ENCODE measurements at places on chromosomes 6 and 20.

- no peak for DNase-seq
Measured at GRCh38 chr6:169982461-169983386, 231.3 kb downstream of the ERMARD start.

- no peak for DNase-seq
Measured at GRCh38 chr20:51884561-51884960, 82.2 kb upstream of the SALL4 start.

DNA sequence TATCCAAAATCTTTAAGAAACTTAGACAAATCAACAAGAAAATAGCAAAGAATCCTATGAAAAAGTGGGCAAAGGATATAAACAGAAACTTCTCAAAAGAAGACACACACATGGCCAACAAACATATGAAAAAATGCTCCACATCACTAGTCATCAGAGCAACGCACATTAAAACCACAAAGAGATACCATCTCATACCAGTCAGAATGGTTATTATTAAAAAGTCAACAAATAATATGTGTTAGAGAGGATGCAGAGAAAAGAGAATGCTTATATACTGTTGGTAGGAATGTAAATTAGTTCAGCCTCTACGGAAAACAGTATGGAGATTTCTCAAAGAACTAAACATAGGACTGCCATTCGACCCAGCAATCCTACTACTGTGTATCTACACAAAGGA is 212.0 kb upstream of the DTNBP1 start:
- DNase-seq = no peak

DNA sequence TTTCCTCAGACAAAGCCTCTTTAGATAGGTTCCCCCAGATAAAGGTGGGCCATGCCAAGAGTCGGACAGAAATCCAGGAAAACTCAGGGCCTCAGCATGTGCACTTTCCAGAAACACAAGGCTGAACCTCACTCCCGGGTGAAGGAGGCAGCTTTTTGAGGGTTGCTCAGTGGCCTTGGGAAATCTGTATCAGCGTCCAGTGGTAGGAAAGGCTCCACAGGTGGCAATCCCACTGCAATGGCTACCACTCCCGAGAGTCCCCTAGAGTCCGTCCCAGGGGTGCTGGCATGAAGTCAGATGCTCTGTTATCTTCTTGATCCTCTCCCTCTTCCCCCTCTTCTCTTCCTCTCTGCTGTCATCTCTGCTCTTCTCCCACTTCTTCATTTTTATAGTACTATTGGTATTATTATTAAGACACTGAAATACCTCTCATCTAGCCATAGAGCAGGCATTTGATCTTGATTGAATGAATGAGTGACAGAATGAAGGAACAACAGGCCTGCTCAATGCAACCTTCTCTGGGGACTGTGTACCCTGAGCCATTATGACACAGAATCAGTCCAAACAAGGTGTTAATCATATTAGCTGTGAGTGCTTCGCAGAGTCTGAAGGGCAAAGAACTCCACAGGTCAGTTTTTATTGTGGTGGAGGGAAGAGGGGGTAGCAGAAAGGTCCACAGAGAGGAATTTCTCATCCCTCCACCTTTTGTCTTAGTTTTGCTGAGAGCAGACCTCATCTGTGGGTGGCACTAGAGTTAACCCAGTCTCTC is 13.3 kb downstream of the SLC22A1 start:
- no peak for DNase-seq

- no peak for DNase-seq
Measured at GRCh38 chr20:47338131-47338628, 18.3 kb downstream of the ZMYND8 start.

- DNase-seq = no peak
Measured at GRCh38 chr6:35512740-35513139, at the start of gene TULP1. Gene TULP1 (minus strand): TSS chr6:35512896. CDS start chr6:35512858, 38 bp downstream.

- no peak for DNase-seq
Measured at GRCh38 chr6:30727920-30728553, 7.9 kb downstream of the TUBB start.

- DNase-seq = no peak
Measured at GRCh38 chr6:4676016-4676415, 100.2 kb upstream of the CDYL start.

DNA sequence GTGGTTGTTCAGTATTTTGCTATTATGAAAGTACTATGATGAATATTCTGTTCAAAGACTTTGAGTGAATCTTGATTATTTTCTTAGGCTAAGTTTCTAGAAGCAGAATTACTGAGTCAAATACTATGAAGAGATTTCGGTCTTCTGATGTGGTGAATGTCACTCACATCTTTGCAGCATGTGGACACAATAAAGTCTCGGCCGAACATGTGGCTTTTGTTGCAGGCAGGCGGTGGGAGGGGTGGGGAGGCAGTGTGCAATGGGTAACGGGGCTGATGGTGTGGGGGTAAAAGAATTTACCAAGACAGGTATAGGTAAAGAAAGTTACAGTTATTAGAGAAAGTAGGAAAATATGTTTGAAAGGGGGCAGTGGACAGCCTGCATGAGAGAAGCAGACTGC is 156.4 kb upstream of the DTNBP1 start:
- DNase-seq = no peak

DNA sequence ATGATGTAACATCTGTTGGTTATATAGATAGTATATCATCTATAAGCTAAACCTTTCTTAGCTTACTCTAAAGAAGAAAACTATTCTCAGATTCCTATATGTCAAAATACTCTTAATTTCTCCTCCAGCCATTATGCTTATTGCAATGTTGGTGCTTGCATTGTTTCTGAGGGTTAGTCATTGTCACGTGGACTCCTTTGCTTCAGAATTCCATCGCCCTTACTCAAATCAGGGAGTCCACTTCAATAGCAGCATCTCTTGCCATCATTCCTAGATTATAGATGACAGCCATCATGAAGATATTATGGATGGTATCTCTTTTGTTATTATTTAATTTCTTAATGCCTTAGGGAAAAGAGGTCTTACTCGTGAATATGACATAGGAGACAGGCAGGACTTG is 776.1 kb downstream of the TENT5A start:
- DNase-seq = no peak

- DNase-seq = no peak
Measured at GRCh38 chr6:22880686-22881433, 311.5 kb downstream of the HDGFL1 start.

- no peak for DNase-seq
Measured at GRCh38 chr6:160756871-160757270, 54.8 kb downstream of the PLG start.

GRCh38 chr20:34061695-34062094 is 50.3 kb downstream of the EIF2S2 start:
- no peak for DNase-seq

DNA sequence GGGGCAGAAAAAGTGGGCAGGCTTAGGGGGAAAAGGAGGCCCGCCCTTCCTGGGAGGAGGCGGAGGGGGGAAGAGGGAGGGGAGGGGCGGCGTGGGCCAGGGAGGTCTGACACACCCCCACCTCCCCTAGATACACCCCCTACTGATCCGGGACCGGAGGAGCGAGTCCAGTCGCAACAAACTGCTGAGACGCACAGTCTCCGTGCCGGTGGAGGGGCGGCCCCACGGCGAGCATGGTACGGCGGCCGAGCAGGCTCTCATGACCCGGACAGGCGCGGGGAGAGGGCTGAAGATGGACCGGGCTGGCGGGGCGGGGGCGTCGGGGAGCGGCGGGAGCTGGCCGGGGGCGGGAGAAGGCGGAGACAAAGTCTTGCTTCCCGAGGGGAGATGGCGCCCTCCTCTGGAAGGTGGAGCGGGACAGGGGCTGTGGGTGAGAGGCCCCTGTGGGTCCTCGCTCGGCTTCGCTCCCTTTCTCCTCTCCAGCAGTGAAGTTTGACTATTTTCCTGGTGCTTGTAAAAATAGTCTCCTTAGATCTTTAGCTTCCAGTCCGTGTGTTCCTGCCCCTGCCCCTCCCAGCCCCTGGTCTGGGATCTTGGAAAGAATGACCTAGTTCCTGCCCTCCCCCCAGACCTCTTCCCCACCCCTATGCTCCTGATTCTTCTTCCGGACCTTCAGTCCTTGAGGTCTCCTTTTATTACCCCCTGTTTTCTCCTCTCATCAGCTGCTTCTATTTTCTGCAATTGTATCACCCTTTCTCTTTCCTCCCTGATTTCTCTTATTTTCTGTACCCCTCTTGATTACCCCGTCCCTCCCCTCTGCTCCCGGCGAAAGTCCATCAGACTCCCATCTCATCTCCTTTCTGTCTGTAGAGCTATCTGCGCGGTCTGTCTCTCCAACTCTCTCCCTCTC is 6.1 kb downstream of the SYNGAP1 start:
- peak; percentile 79 for DNase-seq

GRCh38 chr6:33314515-33314942 is 651 bp upstream of the TAPBP start:
- peak; percentile 81 for DNase-seq

DNA sequence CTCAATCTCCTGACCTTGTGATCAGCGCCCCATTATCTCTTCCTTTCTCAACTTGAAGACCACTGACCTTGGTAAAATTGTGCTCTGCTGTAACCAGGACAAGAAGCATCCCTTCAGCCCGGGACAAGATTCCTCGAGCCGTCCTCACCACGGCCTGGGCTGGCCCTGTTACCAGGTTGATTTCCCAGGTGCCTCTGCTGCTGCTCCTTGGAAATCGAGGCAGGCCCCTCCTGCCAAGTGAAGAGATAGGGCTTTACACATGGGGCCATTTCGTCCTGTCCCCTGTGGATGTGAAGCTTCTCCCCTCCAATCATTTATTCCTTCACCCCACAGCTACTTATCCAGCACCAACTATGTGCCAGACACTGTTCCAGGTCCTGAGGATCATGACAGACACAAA is 21.5 kb downstream of the RAB44 start:
- no peak for DNase-seq

DNA sequence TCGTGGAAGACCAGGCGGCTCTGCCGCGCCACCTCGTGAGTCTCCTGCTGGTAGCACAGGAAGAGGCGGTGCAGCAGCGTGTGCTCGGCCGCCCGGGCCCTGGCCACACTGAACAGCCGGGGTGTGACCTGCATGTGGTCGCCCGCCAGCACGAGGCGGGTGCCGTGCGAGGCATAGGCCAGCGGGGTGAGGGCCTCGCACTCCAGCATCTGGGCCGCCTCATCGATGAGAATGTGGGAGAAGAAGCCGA is 7.0 kb downstream of the HELZ2 start:
- no peak for DNase-seq

GRCh38 chr6:68760941-68761676 is 126.0 kb downstream of the ADGRB3 start:
- DNase-seq = no peak

GRCh38 chr6:760982-761955 is 68.3 kb upstream of the EXOC2 start:
- DNase-seq = no peak

GRCh38 chr20:57313230-57313629 is 16.4 kb upstream of the SPO11 start:
- DNase-seq = no peak

DNA sequence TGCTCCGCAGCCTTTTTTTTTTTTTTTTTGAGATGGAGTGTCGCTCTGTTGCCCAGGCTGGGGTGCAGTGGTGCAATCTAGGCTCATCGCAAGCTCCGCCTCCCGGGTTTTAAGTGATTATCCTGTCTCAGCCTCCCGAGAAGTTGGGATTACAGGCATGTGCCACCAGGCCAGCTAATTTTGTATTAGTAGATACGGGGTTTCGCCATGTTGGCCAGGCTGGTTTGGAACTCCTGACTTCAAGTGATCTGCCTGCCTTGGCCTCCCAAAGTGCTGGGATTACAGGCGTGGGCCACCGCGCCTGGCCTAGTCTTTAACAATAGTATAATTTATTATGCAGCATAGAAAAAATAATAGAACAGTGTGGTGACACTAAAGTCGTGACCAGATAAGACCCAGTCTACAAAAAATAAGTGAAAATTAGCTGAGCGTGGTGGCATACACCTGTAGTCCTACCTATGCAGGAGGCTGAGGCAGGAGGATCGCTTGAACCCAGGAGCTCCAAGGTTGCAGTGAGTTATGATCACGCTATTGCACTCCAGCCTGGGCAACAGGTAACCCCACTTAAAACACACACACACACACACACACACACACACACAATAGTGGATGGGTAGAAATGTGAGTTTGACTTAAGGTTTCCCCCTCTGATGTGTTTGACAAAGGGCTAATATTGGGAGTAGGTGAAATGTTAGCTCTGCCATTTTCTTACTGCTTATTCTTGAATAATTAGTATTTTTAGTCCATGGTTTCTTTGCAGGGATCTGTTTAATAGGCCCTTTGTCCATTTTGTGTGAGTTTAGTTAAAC is 6.5 kb downstream of the PIM1 start:
- DNase-seq = no peak

DNA sequence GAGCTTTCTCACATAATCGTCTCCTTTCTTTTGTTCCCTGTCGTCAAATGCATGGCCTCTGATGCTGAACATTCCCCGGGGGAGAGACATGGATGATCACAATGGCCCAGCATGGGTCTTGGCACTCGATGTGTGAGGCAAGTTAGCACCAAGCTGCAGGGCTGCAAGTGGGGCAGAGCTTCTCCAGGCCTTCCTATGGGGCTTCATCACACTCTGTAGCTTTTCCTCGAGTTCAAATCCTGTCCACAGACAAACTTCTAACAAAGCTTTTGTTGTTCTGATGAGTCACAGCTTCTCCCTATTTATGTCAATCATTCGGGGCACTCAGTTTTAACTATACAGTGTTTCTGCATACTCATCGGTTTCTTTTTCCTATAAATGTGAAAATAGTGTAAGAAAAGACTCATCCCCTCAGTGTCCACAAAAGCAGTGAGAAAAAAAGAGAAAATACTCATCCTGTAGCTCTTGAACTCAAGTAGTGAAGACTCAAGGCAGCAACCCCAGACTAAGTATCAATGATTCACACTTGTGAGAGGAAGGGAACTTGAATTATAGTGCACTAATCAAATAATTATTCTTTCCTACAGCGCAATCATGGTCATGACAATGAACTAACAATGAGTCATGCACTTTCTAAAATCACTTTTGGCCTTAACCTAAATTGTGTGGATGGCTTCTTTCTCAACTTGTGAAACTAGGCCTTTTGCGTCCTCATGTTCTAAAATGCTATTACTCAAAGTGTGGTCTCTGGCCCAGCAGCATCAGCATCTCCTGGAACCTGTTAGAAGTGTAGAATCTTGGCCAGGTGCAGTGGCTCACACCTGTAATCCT is 68.4 kb upstream of the NOX3 start:
- no peak for DNase-seq

DNA sequence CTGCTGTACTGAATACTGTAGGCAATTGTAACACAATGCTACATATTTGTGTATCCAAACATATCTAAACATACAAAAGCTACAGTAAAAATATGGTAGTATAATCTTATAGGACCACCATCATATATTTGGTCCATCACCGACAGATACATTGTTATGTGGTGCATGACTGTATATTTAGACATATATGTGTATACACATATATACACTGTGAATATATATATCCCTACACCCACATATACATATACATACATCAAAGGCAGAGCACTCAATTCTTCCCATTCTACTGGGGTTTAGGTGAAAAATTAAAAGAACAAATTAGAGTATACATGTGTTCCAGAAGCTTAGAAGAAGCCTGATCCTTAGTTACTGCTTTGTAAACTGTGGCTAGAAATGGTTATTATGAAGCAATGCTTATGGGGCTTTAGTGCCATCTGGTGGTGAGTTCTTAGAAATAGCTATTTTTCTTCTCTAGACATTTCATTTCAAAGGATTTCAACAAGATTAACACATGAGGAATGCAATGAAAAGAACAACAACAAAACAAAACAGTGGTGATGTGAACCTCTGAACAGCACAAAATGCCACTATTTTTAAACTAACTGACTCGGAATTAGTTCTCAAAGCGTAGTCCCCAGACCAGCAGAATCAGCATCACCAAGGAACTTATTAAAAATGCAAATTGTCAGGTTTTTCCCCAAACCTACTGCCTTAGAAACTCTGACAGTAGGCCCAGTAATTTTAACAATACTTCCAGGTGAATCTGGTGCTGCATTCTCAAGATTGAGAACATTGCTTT is 38.0 kb downstream of the PKHD1 start:
- no peak for DNase-seq

- DNase-seq = no peak
Measured at GRCh38 chr20:58571693-58572427, 56.7 kb upstream of the APCDD1L start.

Measured in central memory CD4-positive, alpha-beta T cell (primary cell).